ENCODE measurements at places on chromosomes 4 and X.
A peak's percentile ranks its signal among the peaks of the same experiment; 100 is the strongest.

DNA sequence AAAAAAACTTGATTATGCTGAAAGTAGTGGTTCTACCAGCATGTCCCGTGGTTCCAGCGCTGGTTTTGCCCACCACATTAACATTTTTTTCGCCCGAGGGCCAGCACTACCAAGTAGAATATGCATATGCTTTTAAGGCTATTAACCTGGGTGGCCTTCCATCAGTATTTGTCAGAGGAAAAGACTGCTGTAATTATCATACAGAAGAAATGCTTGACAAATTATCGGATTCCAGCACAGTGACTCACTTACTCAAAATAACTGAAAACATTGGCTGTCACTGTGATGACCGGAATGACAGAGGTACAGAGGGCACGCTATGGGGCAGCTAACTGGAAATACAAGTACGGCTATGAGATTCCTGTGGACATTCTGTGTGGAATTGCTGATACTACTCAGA, 34.6 kb downstream of the PRPS2 start:
- DNase-seq, result no peak

- DNase-seq, result no peak
These were observed 339.0 kb upstream of the BOD1L1 start for GRCh38 chr4:13966231-13967195.

- no peak for DNase-seq
These were observed 608.6 kb upstream of the AADAT start for GRCh38 chr4:170698334-170698733.

DNA sequence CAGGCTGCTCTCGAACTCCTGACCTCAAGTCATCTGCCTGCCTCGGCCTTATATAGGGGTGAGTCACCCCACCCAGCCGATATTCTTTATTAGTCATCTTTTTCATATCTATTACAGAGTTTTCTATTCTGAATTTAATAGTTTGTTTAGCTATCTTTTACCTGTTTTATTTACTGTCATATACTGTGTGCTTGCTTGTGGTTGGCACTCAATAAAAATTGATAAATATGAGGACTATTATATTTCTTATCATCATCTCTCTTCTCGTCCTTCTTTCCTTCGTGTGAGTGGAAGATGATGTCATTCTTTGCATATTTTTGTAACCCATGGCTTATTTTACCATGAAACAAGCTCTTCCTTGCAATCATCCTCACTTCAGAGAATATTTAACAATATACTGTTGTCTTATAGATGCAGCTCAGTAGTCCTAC, 265.5 kb downstream of the ARHGAP24 start:
- DNase-seq, result no peak

DNA sequence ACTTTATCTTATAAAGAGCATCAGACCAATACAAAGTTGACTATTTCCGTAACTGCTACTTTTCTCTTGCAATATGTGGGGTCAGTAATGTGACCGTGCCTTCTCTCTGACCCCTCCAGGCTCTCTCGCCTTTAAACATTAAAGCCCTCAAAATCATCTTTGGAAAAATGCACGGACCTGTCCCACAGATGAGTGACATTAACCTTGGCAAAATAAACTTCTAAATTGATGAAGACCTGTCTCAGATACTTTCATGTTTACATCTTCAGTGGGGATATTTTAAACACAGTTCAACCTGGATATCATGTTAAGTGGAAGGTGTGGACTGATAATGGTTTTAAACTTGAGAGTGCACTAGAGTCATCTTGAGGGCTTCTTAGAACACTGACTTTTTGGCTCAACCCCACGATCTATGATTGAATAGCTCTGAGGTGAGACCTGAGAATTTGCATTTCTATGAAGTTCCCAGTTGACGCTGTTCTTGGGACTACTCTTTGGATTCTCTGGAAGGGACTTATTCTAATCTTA, 26.7 kb upstream of the CXCL3 start:
- DNase-seq, result no peak

DNA sequence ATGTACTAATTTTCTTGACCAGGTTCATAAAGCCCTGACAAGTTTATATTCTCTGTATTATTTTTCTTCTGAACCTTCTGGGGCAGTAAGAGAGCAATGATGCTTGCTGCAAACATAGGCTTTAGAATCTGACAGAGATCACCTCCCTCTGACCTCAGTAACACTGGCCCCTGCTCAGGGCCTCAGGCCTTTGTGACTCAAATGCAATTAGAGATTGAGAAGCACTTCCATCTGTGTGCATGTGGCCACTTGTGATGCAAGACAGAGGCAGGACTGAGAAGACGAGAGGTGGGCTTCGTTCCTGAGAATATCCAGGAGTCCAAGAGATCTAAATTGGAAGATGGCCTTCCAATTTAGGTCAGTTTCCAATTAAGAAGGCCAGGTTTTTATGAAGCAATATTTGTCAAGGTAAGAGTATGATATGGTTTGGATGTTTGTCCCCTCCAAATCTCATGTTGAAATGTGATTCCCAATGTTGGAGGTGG, 82.8 kb upstream of the VEGFC start:
- DNase-seq, result no peak

DNA sequence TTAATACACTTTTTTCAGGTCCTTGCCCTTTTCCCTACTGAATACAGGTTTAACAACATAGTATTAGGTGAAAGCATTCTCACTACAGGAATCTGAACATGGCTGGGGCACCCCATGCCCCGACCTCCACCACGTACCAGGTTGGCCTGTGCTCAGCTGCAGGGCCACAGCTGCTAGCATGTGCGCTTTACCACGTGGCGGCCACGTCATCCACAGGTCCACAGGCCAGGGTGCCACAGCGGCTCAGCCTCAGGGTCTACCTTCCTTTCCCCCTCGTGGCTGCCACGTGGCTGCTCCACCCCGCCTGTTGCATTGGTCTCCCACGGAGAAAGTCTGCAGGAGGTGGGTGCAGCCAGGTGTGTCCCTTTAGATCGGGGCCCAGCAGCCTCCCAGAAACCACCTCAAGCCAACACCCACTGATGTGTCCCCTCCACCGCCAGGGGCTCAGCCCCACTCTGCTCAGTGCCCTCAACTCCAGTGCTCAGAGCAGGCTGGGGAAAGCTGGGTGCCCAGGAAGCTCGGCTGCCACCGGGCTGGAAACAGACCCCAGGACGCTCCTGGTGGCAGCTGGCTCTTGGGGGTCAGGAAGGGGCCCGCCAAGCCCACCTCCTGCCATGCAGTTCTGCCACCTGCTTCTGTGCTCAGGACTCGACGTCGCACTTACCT, 17.8 kb downstream of the CTBP1 start:
- DNase-seq, result no peak

DNA sequence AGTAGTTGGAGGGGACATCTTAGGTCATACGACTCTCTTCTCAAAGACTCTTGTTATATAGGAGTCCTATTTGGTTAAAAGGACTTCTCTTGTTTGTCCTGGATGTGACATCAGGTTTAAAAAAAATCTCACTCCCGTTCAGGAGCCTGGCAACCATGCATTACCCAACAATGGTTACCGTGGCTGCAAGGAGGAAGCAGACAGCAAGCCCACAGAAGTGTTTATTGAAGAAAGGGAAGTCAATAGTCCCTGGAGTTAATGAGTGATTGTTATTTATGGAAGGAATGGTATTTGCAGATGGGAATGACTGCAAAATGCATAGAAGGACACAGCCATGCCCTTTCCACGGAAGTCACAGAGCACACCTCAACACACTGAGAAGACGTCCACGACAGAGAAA, 75.9 kb upstream of the ENPP6 start:
- no peak for DNase-seq

- no peak for DNase-seq
These were observed 117.6 kb downstream of the PALLD start for GRCh38 chr4:168614281-168615057.

DNA sequence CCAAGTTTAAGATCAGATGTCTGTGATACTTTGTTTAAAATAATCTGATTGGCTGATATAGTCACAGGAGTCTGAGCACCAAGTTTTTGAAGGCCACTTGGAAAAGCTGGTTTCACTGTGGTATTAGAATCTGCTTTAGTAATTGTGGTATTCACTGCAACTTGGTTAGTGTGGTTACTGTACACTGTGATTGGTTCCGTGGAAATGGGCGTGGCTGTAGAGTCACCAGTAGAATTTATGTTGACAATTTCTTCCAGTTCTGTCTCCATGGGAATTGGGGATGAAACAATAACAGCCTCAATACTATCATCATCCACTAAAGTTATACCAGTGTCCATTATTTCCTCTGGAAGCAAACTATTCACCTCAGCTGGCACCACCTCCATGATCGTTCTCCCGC, 26.2 kb downstream of the LIN54 start:
- DNase-seq, result no peak

DNA sequence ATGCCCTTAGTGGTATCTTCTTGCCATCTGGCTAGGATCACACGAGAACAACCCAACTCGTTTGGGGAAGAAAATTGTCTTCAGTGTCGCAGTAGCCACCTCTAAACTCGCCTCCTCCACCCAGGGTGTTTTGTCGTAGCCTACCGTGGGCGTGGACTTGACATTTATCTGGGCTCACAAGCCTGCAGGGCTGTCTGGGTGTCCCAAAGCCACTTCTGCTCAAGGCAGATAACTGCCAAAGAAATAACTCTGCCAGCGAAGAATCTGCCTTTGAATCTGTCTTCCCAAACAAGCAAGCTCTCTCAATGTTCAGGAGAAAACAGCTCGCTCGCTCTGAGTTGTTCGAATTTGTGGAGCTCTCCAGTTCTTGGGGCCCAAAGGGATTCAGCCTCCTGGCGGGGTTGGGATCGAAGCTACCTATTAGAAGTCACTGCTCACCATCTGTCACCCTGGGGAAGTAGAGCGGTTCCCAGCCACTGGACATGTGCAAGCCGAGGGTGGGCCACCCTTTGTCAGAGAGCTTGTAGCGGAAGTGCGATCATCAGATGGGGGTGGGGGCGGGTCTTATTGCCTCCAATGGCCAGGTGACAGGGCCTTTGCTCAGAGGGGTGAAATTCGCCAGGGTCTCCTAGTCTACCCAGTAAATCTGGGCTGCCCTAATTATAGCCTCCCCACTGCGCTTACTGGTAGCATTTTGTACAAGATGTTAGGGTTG, 14.8 kb downstream of the BLOC1S4 start:
- DNase-seq, result no peak

DNA sequence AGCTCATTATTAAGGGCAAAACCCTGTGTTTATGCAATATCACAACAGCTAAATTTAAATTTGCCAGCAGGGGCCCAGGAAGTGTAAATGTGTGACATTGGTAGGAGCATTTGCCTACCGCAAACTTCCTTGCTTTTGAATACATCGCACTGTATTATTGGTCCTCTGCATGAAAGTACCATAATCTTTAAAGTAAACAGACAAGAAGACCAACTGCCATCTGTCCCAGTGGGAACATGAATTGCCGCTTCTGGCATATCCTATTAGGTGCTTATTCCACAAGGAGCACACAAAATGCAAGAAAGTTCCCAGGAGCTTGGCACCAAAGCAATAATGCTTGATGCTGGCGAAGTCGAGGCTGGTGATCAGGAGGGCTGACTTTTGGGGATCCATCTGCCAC, 51.3 kb downstream of the SOD3 start:
- DNase-seq, result no peak

DNA sequence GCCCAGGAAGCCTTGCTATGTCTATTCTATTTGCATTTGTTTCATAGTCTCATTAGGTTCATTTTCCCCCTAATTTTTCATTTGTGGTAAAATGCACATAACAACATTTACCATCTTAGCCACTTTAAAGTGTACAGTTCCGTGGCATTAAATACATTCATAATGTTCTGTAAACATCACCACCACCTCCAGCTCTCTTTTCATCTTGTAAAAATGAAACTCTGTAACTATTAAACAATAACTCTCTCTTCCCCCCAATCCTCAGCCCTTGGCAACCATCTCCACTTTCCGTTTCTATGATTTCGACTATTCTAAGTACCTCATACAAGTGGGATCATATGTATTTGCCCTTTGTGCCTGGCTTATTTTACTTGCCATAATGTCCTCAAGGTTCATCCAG, 19.9 kb downstream of the ARHGEF38 start:
- DNase-seq, result no peak

GRCh38 chr4:10239982-10240654, 123.5 kb upstream of the WDR1 start:
- DNase-seq, result no peak

- DNase-seq, result no peak
These were observed 41.9 kb downstream of the FHL1 start for GRCh38 chrX:136189222-136189621.

GRCh38 chrX:150602743-150603142, 34.3 kb downstream of the MTM1 start:
- DNase-seq, result no peak

DNA sequence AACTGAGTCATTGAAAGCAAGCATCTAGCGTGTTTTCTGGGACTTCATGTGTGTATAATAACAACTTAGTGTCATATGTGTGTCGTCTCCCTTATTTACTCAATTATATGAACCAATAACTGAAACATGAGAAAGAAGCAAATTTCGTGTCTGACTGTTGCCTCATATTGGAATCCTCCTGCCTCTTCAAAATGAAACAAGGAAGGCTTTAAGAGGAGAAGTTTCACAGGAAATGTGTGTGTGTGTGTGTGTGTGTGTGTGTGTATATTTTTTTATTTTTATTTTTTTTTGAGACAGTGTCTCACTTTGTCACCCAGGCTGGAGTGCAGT, 145.8 kb upstream of the SFRP2 start:
- no peak for DNase-seq

DNA sequence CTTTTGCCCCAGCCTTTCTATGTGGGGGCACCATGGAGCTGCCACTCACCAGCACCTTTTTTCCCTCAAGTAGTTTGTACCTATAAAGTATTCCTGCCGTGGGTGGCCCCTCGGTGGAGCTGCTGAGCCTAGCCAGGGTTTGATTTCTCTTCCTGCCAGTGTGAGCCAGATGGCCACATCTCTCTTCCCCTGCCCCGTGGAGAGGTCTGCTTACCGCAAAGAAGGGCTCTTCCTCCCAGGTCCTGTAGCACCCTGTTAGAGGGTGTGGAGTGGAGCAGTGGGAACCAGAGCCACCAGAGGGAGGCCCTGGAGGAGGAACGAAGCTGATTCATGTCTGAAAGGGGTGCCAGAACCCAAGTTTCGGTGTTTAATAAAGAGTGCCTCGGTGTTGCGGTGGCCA, 95.4 kb downstream of the PTTG2 start:
- DNase-seq, result no peak

GRCh38 chr4:121472937-121473721, 92.3 kb upstream of the QRFPR start:
- no peak for DNase-seq

GRCh38 chrX:40169193-40170101, 71.7 kb upstream of the BCOR start:
- DNase-seq, result peak; percentile 57
